Calu3 (cell line): ENCODE measurements at places on chromosomes 1 and 21.

GRCh38 chr1:184208622-184209021, 157.1 kb downstream of the TSEN15 start:
- no peak for DNase-seq

DNA sequence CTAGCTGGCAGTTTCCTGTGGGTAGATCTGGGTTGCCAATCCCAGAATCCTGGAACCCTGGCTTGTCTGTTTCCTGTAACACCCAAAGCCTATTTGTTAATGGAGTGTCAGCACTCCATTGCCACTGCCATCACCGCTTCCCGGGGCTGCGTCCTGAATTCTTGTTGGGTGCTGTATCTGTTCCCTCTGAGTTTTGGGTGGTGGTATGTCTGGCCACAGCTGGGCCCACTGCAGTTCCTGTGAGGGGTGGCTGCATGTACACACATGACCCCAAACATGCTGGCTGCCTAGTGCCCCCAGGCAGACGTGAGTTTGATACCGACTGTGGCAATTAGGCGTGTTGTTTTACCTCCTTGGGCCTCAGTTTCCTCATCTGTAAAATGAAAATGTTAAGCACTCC, 29.3 kb downstream of the NAV1 start:
- DNase-seq, result no peak

GRCh38 chr1:24416666-24417391, 1.2 kb downstream of the NIPAL3 start:
- DNase-seq, result peak; percentile 18

DNA sequence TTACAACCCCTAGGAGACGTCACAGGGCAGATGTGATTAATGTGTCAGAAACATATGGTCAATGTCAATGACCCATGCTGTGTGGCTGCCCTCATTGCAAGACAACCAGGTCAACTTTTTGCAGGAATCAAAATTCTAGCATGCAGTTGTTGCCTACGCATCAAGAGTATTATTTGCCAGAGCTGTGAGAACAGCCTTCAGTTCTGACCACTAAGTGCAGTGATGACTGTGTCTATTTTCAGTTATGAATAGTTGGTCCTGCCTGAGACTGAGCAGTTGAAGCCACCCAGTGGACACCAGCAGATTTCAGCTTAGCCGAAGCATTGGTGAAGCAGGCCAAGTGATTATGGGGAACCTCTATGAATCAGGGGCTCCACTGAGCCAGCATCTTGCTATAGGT, 47.3 kb downstream of the LYPLAL1 start:
- no peak for DNase-seq

DNA sequence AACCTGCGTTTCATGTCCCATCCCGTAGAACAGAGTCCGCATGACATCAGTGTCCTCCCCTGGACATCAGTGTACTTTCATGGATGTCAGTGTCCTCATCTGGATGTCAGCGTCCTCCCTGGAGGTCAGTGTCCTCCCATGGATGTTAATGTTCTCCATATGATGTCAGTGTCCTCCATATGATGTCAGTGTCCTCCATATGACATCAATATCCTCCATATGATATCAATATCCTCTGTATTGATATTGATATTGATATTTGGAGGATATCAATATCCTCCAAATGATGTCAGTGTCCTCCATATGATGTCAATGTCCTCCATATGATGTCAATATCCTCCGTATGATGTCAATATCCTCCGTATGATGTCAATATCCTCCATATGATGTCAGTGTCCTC, 284.9 kb downstream of the AJAP1 start:
- DNase-seq, result no peak

GRCh38 chr1:246597340-246597739, 31.1 kb downstream of the CNST start:
- DNase-seq, result no peak

GRCh38 chr1:231279081-231279480, 38.1 kb downstream of the GNPAT start:
- DNase-seq, result no peak

- DNase-seq, result no peak
Observed at GRCh38 chr21:22363504-22363903, 1365.3 kb downstream of the NCAM2 start.

GRCh38 chr1:244097523-244098405, 46.7 kb downstream of the ZBTB18 start:
- DNase-seq, result no peak

DNA sequence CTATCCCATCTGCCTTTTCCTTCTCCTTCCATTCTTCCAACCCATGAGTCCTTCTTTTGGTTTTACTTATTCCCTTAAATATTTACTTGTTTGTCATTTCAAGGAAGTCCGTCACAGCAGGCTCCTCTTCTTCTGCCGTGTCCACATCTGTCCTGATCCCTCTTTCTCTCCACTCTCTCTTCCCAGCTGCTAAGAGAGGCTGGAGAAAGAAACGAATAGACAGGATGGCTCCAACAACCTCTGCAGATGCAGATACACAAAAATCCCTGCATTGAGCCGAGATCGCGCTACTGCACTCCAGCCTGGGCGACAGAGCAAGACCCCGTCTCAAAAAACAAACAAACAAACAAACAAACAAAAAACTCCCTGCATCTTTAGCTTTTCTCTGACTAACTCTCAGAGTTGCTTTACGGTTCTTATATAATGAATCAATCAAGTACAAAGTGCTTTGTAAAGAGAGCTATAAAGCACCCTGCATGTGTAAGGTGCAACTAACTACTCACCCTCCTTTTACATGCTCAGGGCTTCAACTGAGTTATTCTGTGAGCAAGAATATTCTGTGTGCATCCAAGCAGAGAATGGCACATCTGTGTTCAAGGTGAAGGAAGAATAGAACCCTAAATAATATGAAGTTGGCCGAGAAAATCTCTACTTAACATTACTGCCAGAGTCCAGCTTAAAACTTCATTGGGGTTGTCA, 3.8 kb upstream of the SAMD13 start:
- no peak for DNase-seq

GRCh38 chr1:80392529-80392928, 1386.0 kb upstream of the ADGRL4 start:
- peak; percentile 1 for DNase-seq

DNA sequence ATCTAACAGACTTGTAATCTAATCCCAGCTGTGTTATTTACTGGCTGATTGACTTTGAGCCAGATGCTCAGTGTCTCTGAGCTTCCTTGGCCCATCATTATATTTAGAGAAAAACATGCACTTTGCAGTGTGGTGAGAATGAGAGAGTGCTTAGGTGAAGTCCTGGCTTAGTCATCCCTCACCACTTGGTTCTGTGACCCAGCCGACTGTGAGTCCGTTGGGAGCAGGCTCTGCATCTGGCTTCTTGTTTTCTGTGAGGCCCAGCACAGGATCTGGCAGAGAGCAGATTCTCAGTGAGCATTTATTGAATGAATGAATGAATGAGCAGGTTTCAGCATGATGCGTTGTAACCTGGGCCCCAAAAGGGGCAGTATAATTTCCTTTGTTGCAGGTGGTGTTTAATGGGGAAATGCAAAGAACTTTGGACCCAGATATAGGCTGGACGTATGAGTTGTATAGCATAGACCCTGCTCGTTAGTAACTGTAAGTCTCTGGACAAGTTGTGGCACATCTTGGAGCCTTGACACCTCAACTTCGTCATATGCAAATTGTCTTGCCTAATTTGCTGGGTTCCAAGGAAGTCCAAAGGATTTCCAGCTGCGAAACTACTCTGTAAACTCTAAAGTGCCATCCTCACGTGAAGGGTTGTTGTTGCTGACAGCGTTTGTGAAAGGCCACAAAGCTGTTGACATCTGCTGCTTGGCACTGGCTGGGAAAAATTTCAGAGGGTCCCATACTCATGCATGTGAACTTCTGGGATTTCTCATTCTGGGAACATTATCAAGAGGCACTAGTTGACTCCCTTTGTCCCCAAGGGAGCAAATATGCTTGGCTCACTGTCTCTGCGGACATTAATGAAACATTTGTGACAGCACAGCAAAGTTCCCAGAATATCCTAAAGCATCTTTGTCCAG, 138.8 kb upstream of the USP24 start:
- DNase-seq, result no peak

DNA sequence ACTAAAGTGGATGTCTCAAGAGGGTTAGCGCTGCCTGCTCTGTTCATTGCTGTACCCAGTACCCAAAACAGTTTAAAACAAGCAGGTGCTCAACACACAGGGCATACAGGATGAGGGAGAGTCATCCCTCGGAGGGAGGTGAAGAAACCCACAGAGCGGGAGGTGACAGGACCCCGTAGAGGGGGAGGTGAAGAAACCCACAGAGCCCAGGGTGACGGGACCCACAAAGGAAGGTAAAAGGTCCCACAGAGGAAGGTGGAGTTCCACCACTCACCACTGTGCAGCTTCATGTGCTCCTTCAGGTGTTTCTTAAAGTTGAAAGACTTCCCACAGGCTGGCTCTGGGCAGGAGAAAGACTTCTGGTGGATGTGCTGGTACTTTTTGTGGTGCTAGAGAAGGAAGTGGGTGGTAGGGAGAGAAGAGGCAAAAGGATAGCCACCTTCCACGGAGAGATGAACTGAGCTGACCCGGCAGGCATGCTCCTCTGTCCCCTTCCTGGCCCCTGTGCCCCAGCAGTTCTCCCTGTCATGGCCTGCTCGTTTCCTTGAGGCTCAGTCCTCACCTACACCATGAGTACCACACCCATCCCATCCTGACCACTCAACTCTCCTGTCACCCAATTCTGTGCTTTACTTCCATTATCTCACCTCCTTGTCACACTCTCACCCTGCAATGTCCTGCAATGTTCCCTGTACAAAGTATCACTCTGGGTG, 5.1 kb downstream of the ZNF692 start:
- DNase-seq, result no peak

GRCh38 chr1:17122521-17123164, 3.4 kb upstream of the PADI2 start:
- DNase-seq, result no peak

DNA sequence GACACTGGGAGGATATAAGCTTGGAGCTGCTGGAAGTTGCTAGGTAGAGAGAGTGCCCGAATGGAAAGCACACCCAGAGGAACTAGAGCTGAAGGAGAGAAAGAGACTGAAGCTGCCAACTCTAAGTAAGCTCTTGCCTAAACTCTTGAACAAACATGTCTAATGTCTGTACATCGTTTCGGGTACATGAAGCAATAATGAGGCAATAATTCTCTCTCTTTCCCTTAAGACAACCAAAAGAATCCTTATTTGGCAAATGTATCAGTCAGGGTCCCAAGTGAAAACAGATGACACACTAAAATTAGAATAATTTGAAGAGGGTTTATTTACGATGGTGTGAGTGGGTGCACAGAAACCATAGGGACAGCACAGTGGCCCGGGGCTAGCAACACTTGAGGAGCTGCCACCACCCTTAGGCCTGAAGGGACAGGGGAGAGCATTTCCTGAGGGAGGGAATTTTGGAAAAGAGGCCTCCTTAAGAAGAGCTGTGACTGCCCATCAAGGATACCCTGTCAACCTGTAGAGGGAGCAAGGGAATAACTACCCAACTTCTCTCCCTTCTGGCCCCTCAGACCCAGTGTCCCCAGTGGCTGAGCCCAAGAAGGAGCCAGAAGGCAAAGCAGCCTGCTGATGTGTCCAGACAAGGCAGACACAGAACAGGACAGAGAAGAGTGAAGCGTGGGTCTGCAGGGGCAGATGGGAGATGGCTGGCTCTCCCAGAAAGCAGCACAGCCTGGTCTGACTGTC, 36.1 kb upstream of the KHDRBS1 start:
- DNase-seq, result peak; percentile 16

DNA sequence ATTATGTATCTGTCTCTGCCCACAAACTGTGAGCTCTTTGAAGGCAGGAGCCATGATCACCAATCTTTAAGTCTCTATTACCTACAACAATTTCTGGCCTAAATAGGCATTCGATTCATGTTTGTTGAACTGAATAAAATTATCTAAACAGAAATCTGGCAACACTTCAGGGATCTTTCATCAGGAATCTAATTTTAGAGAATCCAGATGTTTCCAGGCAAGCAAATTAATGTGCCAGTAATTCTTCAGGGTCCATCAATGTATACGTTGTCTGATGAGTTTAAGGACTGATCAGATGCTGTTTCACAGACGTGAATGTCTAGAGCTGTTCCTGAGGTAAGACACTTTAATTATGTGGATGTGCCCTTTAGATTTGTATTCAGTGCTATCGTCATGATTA, 524.4 kb downstream of the PTPRC start:
- DNase-seq, result no peak

- no peak for DNase-seq
Observed at GRCh38 chr21:29557200-29557599, 258.5 kb downstream of the BACH1 start.

DNA sequence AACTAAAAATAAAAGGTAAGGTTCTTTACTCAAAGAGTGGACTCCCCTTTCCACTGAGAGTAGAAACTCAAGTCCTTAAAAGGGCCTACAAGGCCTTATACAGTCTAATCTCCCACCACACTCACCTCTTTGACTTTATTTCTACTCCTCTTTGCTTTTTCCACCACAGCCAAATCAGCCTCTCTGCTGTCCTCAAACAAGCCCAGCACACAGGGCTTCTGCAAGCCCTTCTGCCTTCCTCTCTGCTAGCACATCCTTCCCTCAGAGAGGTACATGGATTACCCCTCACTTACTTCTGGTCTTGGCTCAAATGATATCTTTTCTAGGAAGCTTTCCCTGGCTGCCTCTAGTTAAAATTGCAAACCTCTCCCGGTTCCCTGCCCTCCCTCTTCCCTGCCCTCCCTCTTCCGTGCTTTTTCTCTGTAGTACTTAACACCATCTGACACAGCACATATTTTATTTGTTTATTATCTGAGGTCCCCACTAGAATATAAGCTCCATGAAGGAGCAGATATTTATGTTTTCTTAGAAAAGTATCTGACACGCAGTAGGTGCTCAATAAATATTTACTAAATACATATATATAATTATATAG, 1.7 kb downstream of the LYST start:
- no peak for DNase-seq

GRCh38 chr1:193926956-193927355, 740.5 kb upstream of the B3GALT2 start:
- no peak for DNase-seq

DNA sequence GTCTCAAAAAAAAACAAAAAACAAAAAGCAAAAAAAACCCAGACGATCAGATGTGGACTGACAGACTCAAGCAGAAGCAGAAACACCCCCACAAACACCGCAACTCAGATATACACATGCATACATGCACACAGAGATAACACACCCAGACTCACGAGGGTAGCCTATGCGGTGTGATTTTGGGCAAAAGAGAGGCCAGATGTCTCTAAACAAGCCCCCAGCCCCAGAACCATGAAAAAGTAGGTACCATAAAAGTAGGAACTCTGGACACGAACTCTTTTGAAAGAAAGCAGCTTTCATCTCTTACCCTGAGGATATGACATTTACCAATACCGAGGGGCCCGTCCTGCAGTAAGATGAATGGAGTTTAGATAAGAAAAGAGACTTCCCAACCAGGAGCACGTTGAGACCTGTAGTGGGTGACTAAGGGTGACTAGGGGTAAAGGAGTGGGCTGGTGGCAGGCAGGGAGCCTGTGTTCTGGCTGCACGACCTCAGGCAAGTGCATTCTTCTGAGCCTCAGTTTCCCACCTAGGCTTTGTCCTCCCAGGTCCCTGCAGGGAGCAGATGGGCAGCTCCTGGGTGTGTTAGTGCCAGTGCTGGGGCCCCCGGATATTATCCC, 1.5 kb upstream of the TINAGL1 start:
- DNase-seq, result no peak

- DNase-seq, result no peak
Observed at GRCh38 chr1:109527098-109527811, 12.4 kb upstream of the GPR61 start.
